EL (cell line): ENCODE measurements at places on chromosomes 12 and 14.

- DNase-seq, result no peak
These were observed 102.8 kb upstream of the TMCC3 start for GRCh38 chr12:94753036-94753679.

- DNase-seq, result peak; percentile 64
These were observed 45.8 kb upstream of the HMGA2 start for GRCh38 chr12:65778258-65779090.

DNA sequence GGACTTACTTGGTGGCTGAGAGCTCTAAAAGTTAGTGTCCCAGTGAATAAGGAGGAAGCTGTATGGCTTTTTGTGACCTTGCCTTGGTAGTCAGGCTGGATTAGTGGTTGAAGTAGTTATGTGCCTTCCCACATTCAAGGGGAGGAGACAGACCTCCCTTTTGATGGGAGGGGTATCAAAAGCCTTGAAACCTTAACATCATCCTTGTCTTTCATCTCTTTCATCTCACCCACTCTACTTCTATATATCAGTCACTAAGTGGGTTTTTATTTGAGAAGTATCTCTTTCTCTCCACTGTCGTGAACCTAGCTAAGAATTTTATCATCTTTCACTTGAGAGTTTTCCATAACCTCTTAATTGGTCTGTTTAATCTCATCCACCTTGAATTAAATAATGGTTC, 15.7 kb downstream of the NUBPL start:
- DNase-seq, result no peak

GRCh38 chr12:108371801-108372344, 32.8 kb upstream of the CMKLR1 start:
- DNase-seq, result peak; percentile 47

DNA sequence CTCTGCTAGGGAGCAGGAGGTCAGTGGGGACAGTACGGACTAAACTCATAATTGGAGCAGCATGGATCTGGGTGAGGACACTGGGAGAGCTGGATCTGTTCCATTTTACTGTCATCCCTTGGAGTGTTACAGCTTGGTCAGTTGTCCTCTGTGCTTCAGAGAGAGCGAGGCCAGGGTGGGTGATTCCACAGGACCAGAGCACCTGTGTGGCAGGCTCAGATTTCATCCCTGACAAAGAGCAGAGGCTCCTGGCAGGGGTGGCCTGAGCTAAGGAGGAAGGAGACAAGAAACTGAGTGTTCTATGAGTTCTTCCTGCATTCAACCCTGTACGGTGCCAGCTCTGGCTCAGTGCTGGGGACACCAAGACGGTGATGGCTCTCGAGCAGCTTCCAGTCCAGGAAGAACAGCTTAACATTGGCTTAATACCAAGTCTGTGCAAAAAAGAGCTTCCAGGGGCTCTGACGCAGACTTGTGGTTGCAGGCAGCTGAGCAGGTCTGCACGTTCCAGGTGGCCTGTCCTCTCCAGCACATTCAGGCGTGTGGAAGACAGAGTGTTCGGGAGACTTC, 8.4 kb upstream of the PGF start:
- DNase-seq, result peak; percentile 37

DNA sequence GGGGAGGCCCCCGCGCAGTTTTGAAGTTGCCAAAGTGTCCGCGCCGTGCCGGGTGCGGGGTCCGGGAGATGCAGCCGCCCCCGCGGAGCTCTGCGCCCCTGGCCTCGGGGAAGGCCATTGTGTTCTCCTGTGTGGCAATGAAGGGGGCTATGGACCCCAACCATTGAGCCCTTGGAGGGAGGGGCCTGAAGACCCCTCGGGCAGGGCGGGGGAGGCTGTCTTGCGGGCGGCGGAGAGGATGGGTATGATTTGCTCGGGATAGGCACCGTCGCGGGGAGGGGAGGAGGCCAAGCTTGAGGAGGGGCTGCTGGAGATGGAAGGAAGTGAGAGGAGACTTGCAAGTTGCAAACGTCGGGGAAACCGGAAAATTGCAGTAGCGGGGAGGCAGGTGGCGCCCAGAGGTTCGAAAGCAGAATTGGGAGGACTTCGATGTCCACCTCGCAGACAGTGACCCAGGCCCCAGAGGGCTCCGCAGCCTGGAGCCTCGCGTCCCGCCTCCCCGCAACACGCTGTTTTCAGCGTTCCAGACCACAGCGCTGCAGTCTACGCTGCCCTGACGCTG, 25.4 kb downstream of the BCL11B start:
- no peak for DNase-seq

DNA sequence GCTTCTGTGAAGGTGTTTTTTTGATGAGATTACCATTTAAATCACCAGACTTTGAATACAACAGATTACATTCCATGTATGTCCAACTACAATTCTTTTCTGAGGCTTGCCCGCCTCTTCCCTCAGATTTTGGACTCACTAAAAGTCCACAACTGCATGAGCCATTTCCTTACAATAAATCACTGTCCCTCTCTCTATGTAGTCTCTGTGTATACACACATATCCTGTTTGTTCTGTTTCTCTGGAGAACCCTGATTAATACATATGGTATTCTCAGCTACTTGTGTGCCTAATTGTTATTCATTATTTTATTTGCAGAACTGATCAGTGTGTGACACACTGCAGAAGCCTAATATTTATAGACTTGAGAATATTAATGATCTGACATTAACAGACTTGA, 2.4 kb upstream of the MIPOL1 start:
- peak; percentile 59 for DNase-seq

- DNase-seq, result no peak
These were observed 337.5 kb downstream of the FLRT2 start for GRCh38 chr14:85867450-85867849.

DNA sequence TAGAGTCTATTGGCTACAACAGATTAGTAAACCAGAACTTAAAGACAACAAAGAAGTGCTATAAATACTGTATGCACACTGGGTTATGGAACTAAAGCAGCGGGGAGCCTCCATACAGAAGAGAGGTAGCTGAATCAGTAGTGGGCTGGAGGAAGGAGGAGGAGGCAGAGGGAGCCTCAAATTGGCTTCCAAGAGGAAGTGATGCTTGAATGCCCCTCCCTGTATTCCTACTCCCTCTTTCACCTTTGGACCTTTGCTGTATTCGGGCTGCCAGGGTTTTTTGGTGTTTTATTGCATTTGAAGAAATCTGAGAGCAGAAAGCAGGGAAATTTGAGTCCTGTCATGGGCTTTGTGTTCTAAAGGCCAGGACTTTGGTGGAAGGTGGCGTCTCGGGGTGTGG, 104.0 kb upstream of the PTPRB start:
- no peak for DNase-seq

- DNase-seq, result no peak
These were observed 405.7 kb downstream of the RAD51B start for GRCh38 chr14:68225321-68225720.

DNA sequence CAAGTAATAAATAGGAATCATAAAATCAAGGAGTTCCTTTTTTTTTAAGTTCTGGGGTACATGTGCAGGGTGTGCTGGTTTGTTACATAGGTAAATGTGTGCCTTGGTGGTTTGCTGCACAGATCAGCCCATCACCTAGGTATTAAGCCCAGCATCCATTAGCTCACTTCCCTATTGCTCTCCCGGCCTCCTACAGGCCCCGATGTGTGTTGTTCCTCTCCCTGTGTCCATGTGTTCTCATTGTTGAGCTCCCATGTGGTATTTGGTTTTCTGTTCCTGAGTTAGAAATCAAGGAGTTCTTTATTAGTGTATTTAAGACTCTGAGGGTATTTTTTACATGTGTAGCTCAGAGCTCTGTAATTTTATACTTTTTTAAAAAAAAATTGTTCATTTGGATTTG, 86.0 kb downstream of the SCFD1 start:
- DNase-seq, result no peak

GRCh38 chr14:28779456-28779855, 12.9 kb downstream of the FOXG1 start:
- no peak for DNase-seq

GRCh38 chr12:6807170-6807569, 14.5 kb upstream of the GPR162 start:
- DNase-seq, result no peak

DNA sequence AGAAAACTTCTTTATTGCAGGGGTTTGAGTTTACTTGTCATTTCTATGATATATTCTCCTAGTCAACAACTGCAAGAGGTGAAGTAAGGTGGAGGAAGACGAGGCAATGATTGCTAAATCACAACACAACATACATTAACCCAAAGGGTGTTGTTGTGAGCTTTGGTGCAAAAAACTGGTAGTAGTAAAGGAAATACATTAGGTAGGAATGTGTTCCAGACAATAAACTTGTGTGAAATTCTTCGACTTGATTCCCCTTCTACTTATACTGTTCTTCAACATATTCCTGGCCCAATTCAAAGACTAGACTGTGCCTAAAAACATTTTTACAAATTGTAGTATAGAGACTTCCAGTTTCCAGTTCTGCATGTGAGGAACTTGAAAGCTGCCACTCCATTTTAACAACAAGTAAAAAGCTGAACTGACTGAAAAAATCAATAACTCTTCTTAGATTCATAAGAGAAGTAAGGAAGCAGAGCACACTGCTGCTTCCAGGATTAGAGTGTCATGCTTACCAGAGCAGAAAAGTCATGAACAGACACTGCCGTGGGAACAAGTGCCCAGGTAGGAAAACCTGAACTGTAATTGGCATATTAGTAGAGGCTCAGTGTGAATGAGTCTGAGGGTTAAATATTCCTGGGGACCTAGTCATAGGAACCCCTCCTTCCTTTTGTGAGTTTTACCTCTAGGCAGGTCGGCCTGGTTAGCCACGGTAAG, 22.2 kb downstream of the COX8C start:
- DNase-seq, result no peak

DNA sequence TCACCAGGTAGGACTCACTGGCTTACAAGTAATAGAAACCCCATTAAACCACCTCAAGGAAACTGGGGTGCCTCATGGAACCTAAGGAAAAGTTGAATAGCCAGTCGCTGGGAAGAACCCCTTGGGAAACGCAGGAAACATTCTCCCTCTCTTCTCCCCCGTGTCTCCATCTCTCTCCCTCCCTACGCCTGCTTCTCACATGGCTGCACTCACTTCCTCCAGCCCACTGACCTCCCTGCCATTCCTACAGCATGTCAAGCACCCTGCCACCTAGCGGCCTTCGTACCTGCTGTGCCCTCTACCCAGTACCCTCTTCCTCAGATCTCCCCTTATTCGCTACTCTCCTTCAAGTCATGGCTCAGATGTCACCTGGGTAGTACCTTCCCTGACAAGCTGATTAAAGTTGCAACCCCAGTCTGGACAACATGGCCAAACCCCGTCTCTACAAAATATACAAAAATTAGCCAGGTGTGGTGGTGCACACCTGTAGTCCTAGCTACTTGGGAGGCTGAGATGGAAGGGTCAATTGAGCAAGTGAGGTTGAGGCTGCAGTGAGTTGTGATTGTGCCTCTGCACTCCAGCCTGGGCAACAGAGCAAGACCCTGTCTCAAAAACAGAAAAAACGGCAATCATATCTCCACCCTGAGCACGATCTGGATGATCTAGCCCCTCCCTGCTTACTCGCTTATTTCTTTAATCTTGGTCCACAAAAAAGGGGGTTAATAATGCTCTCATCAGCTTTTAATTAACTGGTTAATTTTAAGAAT, 6.4 kb upstream of the DTX1 start:
- DNase-seq, result peak; percentile 22

DNA sequence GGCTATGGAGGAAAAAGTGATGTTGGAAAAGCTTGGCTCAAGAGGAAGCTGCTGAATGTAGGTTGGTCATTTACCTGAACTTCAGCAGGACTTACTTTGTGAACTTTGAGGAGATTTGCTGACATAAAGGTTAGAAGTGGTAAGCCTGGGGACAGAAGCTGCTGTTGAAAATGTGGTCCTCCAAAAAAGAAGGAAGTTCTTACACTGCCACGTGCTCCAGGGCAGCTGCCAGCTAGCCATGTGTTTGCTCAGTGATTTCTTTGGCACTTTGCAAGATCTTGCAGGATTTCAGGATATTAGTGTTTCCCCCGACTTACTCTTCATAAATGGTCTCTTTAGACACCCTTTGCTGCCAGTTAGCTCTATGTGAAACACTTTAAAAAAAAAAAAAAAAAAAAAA, 14.8 kb upstream of the DYRK2 start:
- no peak for DNase-seq

GRCh38 chr12:43179486-43179885, 372.5 kb downstream of the ADAMTS20 start:
- no peak for DNase-seq

DNA sequence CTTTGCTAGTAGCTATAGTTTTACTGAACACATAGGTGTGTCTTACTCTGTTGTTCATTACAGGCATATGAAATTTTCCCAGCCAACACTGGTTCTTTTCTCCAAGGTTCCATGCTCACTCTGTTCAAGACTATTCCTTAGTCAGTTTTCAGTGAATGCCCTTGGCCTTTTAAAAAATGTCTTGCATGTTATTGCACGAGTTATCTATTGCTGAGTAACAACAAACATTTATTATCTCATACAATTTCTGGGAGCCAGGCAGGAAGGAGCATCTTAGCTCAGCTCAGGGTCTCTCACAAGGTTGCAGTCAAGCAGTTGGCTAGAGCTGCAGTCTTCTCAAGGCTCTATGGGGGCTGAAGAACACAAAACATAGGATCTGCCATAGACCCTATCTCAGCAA, 223.5 kb downstream of the BTG1 start:
- DNase-seq, result no peak

GRCh38 chr14:68662392-68662791, 130.5 kb downstream of the ZFP36L1 start:
- no peak for DNase-seq

DNA sequence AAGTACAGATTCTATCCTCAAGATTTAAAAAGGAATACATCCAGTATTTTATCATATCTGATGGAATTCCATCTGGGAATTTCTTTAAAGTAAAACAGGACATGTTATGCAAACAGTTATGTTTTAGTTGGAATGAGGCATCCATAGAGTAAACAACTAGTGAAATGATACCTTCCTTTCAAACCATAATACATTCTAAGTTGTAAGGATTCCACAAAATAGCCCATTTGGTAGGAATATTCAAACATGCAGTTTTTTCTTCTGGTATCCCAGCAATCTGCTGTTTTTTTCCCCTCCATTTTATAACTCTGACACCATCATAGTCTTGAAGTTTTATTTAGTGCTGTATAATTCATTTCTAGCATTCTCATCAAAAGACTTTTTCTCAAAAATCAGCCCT, 149.6 kb downstream of the ADAMTS20 start:
- DNase-seq, result no peak

- no peak for DNase-seq
These were observed 3.7 kb downstream of the FBRSL1 start for GRCh38 chr12:132493482-132494178.

DNA sequence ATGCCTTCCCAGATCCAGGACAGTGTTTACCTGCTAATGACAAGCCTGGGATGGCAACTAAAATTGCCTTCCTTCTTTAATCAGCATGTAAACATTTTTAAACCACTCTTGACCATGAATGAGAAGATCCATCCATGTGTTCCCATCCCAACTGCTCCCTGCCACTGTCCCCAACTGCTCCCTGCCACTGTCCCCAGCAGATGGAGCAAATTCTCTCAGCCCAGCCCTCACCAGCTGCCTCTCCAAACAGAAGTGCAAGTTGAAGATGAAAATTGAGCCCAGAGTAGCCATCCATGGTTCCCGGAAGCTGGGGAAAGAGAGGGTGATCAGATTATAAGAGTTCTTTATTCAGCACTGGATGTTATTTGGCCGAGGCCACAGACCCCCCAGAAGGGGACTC, 133.1 kb downstream of the SLC15A4 start:
- DNase-seq, result no peak
